Natural killer cell treated with Interleukin-12 subunit alpha and Interleukin-12 subunit beta and Interleukin-15 and Interleukin-18, amount 100 ng/mL, for 72 hours (primary cell): ENCODE measurements at places on chromosomes 1 and 21.

DNA sequence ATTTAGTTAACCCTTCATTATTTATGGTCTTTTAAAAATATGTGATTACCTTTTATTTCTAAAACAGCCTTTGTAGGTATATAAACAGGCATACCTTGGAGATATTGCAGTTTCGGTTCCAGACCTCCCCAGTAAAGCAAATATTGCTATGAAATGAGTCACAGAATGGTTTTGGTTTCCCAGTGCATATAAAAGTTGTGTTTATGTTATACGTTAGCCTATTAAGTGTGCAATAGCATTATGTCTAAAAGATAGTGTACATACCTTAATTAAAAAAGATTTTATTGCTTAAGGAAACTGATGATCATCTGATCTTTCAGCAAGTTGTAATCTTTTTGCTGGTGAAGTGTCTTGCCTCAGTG, 44.1 kb downstream of the XCL2 start:
- DNase-seq, result no peak

- DNase-seq, result no peak
Measured at GRCh38 chr1:94958081-94958480, 31.2 kb upstream of the CNN3 start.

DNA sequence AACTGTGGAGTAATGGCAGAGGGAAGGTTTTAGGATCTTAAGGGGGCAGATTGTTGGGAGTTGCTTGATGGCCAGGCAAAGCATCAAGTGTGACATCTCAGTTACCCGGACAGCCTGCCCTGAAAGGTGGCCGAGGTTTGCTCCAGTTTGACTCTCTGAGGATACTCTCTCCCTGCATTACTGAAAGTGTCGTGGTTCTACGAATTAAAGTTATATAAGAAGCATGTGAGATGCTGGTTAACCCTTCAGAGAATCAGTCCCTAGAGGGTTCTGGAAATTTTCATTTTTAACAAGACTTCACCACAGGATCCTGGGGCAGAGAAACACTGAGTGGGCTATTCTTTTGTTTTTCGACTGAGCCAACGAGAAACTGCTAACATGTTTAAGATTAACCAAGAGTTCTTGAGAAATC, 689 bp upstream of the ZNF644 start:
- no peak for DNase-seq

DNA sequence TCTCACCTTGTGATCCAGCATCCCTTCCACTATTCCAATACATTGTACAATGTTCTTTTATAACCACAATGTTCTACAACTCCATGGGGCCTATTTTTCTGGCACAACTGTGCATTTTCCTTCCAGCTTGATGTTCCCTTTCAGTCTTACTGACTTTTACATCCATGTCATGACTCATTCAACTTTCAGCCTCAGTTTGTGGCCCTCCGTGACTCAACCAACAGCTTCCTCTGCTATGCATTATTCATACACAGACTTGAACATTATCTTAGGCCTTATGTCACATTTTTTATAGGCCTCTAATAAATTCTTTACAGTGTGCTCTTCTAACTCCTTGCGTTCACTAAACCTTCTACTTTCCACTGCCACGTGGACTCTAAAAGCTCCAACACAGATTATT, 119.4 kb upstream of the PRMT6 start:
- DNase-seq, result no peak

DNA sequence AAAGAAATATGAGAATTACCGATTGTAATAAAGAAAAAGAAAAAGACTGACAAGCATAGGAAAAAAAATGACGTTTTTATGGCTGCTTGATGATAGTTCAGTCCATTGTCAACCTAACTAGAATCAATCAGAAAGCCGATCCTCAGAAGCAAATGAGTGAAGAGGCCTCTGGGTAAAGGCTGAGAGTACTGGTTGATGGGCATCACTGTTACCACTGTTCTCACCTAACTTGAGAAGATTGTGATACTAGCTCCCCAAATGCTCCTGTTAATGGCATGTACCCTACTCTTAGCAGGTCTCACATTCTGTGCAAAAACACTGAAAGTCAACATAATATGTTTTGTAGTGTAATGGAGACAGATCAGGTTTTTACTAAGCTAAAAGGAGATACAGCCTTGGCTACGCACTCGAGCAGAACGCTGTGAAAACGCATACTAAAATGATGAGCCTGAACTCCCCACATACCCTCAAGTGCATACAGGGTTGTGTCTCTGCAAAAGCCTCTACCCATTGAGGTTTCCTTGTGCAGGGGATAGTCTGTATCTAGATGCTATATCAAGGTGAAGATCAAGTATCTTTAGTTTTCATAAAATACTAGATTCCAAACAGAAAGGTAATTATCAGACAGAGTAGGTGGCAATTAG, 554.6 kb downstream of the SMYD3 start:
- no peak for DNase-seq

GRCh38 chr1:231842441-231842840, 215.9 kb downstream of the DISC1 start:
- no peak for DNase-seq

DNA sequence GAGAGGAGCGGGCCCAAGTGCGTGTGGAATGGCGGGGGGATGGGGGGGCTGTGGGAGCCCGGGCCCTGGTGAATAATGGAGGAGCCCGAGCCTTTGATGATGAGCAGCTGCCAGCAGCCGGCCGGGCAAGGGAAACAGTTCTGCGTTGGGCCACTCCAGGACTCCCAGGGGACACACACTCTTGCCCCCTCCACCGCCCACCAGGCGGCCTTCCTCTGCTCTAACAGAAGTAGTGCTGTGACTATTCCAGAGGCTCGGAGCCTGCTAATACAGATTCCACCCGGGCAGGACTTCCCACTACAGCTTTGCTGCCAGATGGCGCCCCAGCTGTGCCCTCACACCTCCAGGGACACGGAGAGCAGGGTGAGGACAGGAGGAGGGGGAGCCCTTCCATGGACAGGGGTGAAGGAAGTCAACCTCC, 48.2 kb upstream of the LRP8 start:
- DNase-seq, result no peak

GRCh38 chr21:24785033-24785432, 822.2 kb downstream of the MRPL39 start:
- DNase-seq, result no peak

DNA sequence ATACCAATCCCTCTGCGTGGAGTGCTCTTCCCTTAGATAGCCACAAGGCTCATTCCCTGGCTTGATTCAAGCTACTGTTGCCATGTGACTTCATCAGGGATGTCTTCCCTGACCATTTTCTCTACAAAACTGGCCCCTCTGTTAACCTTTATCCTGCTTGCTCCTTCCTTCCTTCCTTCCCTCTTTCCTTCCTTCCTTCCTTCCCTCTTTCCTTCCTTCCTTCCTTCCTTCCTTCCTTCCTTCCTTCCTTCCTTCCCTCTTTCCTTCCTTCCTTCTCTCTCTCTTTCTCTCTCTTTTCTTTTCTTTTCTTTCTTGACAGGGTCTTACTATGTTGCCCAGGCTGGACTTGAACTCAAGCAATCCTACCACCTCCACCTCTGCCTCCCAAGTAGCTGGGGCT, 6.2 kb upstream of the RYR2 start:
- no peak for DNase-seq

- no peak for DNase-seq
Measured at GRCh38 chr1:55480029-55480795, 265.0 kb upstream of the USP24 start.

GRCh38 chr1:6489799-6490180, 1.7 kb downstream of the PLEKHG5 start:
- peak; percentile 81 for DNase-seq

GRCh38 chr21:28899744-28900143, 92.9 kb downstream of the LTN1 start:
- DNase-seq, result no peak

- DNase-seq, result no peak
Measured at GRCh38 chr1:8431019-8431418, 113.1 kb downstream of the SLC45A1 start.

DNA sequence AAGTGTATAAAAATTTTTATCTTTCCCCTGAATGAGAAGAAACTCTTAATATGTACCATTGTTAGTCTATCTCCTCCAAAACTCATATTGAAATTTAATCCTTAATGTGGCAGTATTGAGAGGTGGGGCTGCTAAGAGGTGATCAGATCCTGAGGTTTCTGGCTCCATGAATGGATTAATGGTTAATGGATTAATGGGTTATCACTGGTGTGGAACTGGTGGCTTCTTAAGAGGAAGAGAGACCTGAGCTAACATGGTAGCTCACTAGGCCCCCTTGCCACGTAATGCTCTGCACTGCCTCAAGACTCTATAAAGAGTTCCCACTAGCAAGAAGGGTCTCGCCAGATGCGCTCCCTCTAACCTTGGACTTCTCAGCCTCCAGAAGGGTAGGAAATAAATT, 70.6 kb upstream of the ZBTB18 start:
- DNase-seq, result no peak

DNA sequence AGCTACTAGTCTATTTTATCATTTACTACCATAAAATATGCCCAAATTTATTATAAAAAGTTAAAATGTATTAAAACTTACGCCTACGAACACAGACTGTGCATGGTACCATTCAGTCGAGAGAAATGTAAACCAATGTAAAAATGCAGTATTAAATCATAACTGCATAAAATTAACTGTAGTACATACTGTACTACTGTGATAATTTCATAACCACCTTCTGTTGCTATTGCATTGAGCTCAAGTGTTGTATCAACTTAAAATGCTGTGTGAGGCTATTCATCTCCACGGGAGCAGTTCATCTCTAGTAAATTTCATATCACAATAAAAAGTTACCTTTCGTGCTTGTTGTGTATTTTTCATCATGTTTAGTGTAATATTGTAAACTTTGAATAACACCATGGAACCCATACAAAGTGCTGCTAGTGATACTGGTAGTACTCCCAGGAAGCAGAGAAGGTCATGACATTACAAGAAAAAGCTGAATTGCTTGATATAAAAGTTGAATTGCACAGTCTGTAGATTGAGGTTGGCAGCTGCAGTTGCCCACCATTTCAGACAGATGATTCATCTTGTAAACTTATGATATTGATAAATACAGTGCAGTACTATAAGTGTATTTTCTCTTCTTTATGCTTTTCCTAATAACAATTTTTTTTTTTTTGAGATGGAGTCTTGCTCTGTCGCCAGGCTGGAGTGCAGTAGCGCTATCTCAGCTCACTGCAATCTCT, 19.0 kb upstream of the CENPF start:
- no peak for DNase-seq

DNA sequence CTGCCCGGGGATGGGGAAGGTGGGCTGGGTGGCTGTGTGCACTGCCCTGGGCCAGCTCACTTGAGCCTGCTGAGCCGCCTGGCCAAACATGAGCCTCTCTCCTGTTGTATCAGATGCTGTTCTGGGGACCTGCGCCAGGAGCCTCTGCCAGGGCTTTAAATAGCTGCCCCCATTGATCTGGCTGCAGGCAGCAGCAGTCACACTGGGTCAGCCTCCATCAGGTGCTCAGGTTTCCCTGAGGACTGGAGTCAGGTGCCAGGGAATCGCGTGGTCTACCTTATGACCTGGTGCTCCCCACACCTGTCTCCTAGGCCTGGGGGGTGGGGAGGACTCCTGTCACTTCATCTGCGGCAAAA, 700 bp upstream of the CCDC28B start:
- DNase-seq, result no peak

- no peak for DNase-seq
Measured at GRCh38 chr1:108892356-108893140, 15.8 kb downstream of the GPSM2 start.

DNA sequence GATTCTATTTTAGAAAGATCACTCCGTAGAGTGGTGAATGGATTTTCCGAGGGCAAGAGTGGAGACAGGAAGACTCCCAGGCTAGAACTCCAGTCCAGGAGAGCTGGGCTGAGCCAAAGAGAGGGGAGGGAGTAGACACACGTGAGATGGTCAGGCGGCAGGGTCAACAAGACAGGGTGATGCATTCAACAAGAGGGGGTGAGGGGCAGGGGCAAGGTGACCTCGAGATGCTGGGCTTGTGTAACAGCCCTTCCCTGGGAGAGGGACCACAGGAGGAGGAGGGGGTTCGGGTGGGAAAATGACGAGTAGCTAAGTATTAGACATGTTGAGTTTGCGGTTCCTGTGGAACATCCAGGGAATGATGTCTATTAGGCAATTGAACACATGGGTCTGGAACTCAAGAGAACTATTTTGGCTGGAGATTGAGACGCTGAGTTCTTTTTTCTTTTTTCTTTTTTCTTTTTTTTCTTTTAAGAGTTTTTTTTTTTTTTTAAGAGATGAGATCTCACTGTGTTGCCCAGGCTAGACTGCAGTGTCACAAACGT, 13.3 kb downstream of the RSPO1 start:
- no peak for DNase-seq

DNA sequence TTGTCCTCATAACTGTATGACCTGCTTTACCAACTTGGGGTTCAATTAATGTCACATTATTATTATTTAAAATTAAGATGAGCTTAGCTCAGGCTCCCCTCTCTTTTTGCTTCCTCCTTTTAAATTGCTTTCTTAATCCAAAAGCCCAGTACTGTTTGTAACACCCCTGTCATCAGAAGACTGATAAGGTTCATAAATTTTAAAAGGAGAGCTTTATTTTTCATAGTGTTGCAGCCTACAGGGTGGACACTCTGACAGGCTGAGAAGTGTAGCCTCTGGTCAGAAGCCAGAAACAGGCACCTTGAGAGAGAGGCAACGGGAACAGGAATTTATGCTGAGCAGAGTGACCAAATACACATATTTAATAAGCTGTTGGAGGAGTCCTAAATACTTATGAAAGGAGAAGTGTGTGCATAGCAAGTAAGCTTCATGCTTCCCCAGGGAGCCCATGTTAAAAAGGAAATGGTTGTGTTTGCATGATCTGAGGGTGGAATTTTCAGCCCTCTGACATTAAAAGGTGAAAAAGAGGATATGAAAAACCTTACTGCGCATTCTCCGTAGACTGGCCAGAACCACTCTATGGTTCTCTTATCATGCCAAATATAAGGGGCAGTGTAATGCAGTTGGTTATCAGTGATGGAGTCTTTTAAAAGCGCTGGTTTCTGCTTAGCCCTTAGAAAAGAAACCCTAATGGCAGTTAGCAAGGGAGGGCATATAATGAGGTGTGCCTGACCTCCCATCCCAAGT, 30.5 kb upstream of the FGGY start:
- no peak for DNase-seq

GRCh38 chr1:231241750-231242149, 738 bp downstream of the GNPAT start:
- no peak for DNase-seq

GRCh38 chr21:35346697-35347096, 297.6 kb upstream of the RUNX1 start:
- DNase-seq, result no peak

GRCh38 chr1:205014783-205015182, 28.2 kb upstream of the CNTN2 start:
- no peak for DNase-seq

DNA sequence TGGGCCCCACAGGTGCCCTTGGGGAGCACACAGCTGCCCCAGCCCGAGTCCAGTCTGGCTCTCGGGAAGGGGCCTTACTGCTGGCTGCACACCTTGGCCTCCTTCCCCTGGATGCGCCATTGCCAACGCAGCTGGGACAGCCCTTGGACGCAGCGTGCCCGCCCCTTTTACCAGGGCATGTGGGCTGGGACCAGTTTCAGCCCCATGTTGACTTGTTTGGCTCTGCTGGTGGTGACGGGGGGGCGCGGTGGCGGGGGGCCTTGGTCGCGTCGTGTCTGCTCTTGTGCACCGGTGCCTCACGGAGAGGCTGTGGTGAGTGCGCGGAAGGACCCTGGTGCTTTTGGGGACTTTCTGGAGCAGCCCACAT, 19.6 kb downstream of the SKI start:
- DNase-seq, result no peak

- DNase-seq, result no peak
Measured at GRCh38 chr1:44499306-44499705, 94.3 kb downstream of the RNF220 start.

GRCh38 chr1:187655104-187655503, 826.4 kb downstream of the PLA2G4A start:
- DNase-seq, result no peak
